ENCODE measurements at places on chromosomes 11 and 22. TPM values are rescaled to one million over a fixed set of nuclear protein-coding genes. Genes with fewer than 3 reads are reported as not detected.

The DLG2 gene
- total RNA-seq = 6.2 TPM

The OR6X1 gene
- total RNA-seq = not detected

The BATF2 gene
- 0.66 TPM for total RNA-seq

The MAJIN gene
- not detected for total RNA-seq

Measured in heart right ventricle (tissue), 16 donors.